ENCODE measurements at places on chromosomes 13 and 19.
A peak's percentile ranks its signal among the peaks of the same experiment; 100 is the strongest.

- no peak for DNase-seq
Measured at GRCh38 chr19:56312342-56312741, 2.3 kb downstream of the ZSCAN5A start.

GRCh38 chr19:33595783-33596182, 26.0 kb upstream of the CHST8 start:
- DNase-seq: no peak

- DNase-seq: peak; percentile 61
Measured at GRCh38 chr19:14505488-14506239, 9.7 kb upstream of the GIPC1 start.

DNA sequence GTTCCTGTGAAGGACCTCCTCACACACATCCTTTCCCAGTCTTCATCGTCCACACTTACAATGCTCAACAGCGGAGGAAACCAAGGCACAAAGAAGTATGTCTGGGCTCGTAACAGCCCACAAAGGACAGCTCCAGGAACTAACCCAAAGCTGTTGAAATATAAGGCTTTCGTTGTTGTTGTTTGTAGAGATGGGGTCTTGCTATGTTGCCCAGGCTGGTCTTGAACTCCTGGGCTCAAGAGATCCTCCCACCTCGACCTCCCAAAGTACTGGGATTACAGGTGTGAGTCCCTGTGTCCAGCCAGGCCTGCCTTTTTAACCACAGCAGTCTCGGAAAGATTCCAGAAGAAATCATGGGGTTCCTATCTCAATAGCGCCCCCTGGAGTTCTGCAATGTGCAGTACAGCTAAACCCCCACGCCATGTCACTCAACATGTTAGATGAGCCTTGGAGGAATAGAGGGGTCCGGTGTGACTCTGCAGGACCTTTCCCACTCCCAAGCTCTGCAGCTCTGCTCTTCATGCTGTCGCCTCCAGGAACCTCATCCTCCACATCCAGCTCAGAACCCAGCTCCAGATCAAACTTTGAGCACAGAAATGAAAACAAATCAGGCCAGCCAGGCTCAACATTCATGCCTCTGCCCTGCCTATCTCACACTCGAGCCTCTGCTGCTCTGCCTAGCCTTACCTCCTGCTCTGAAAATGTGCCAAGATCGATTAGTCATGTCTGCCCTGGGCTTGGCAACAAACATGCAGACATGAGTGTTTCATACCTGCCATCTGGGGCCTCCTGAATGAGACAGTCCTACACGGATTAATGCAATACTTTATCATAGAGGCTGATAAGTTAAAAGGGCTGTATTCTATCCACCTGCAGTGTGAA, 7.5 kb downstream of the PLA2G4C start:
- DNase-seq: no peak

DNA sequence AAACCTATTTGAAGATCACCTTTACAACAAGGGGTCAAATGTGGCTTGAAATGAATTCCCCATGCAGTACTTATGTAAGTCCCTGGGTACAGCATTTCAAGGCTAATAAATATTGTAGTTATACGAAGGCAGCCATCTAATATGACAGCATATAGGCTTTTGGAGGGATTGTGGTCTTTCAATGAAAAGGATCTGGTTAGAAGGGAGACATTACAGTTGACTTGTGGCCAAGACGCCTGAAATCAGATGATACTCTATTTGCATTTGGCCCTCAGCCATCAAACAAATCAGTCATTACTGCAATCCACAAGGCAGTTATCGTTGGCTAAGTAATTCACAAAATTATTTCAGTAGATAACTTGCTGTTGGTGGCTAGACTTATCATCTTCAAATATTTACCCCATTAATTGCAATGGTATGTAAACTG, 242.7 kb downstream of the DCLK1 start:
- no peak for DNase-seq

DNA sequence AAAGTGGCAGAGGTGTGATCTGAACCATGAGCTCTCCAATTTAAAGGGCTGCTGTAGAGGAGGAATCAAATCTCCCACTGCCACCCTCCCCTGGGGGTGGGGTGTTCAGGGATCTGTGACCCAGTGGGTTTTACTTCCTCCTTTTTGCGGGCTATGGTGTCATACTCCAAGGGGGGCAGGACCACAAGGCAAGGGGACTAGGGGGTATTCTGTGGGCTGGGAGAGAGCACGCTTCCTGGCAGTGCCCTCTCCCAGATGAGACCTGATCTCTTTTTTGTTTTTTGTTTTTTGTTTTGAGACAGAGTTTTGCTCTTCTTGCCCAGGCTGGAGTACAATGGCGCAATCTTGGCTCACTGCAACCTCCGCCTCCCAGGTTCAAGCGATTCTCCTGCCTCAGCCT, 10.3 kb downstream of the PLD3 start:
- DNase-seq: no peak
